Stimulated activated CD4-positive, alpha-beta T cell treated with anti-CD3 and anti-CD28 coated beads, Interleukin-4, amount 100 ng/mL, for 4 hours (primary cell): ENCODE measurements at places on chromosomes 3 and 15.

- DNase-seq: no peak
Measured at GRCh38 chr3:53354945-53355498, 7.7 kb upstream of the DCP1A start.

- no peak for DNase-seq
Measured at GRCh38 chr3:61061092-61061723, 190.0 kb downstream of the FHIT start.

- DNase-seq: no peak
Measured at GRCh38 chr15:44516436-44516835, 20.5 kb upstream of the EIF3J start.

DNA sequence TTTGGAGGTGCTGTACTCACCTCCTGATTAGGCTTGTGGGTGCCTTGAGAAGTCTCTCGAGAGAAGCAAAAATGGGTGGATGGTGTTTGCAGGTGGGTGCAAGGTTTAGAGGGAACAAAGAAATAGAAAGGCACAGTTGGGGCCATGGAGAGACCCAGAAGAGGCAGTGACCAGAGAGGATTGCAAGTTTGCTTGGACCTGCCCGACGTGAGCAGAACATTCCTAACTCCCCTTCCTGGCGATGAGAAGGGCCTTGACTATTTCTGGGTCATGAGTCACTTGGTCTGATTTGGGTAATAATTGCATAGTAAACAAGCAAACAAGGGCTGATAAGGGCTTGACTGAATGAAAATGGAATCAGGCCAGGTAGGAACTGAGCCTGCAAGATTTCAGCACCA lies 7.0 kb upstream of the CTSH start:
- no peak for DNase-seq

DNA sequence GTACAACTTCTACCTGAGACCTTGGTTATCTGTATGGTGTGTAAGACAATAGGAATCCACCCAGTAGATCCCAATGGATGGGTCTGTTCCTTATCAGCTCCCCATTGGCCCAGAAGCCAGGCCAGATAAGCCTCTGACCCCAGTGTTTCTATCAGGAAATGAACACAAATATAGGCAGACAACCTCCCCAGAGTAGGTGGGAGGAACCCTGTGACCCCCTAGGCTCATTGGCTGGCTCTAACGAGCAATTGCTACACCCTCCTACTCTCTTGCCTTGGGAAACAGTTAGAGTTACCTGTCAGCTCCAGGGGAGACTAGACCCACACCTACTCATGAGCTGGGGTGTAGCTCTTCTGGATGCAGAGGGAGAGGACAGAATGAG lies 299.9 kb downstream of the UACA start:
- no peak for DNase-seq

DNA sequence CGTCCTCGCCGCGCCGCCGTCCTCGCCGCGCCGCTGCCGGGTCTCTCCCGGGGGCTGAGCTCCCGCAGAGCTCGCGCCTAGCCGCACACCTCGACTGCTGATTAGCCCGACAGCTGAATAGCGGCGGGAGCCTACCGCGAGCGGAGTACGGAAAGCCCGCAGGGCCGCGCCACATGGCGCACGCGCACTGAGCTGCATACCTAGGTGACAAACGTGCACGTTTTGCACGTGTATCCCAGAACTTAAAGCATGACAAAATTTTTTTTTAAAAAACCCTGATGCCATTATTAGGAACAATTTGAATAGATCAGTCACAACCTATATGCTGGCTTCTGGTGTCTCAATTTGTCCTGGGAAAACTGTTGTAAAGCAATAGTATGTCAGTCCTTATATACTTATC lies at the start of gene GOLGA8A:
Gene GOLGA8A, minus strand, starts transcription at position 122 of the 400 bp plus-strand sequence. CDS start 48,117 bp downstream, outside the sequence.
- DNase-seq: peak; percentile 87
